ENCODE measurements at places on chromosomes 3 and 15.

DNA sequence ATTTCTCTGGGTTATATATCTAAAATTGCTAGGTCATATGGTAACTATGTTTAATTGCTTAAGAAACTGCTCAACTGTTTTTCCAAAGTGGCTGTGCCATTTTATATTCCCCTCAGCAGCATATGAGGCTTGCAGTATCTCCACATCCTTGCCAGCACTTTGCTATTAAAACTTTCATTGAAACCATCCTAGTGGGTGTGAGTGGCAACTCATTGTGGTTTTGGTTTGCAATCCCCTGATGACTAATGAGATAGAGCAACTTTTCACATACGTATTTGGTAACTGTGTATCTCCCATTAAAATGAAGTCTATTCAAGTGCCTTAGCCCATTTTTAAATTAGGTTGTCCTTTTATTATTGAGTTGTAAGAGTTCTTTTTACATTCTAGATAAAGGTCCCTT, 17.3 kb downstream of the KPNA1 start:
- DNase-seq = peak; percentile 87

DNA sequence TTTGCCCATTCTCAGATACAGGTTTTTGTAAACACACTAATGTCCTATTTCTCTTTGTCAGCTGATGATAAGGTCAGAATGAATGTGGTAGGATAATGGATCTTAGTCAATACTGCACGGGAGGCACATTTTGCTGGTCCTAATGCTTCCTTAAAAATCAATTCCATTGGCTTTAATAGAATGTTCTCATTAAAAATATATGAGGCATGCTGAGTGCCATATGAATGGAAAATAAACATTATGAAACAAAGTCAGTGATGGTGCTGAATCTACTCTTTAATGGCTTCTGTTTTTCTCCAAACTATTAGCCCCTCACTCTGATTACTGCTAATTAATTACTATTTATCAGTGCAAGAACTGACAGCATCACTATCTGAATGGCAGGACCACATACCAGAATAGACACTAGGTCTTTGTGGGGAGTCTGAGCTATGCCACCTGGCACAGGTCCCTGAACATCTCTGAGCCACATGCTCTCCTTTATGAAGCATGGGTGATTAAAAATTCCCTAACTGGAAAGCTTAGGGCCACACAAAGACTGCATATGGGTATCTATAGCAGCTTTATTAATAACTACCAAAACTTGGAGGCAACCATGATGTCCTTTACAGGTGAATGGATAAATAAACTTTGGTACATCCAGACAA, 278.9 kb downstream of the MEX3B start:
- DNase-seq = no peak

DNA sequence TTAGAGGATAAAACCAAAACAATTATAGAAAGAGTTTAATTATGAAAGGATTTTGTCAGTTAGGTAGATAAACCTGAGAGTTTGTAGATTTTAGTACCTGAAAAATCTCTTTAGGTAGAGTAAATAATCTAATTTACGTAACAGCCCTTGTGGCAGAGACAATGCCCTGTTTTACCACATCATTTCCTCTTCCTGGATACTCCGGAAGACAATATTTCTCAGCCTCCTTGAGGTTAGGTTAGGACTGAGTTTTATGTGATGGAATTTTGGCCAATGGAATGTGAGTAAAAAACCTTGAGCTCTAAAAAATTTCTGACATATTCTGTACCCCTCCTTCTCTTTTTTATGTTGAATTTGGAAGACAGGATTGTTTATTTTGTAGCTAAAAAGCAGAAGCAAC, 50.7 kb upstream of the TPRG1 start:
- no peak for DNase-seq

- DNase-seq = no peak
Measured at GRCh38 chr15:97316362-97316761, 644.1 kb upstream of the ARRDC4 start.

DNA sequence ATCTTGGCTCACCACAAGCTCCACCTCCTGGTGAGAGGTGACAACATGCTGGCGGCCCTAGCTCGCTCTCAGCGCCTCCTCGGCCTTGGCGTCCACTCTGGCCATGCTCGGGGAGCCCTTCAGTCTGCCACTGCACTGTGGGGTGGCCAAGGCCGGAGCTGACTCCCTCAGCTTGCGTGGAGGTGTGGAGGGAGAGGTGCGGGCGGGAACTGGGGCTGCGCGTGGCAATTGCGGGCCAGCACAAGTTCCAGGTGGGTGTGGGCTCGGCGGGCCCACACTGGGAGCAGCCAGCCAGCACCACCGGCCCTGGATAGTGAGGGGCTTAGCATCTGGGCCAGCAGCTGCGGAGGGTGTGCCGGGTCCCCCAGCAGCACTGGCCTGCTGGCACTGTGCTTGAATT, 275.7 kb upstream of the P2RY1 start:
- DNase-seq = no peak

- DNase-seq = no peak
Measured at GRCh38 chr3:68408626-68409025, 523.7 kb downstream of the TAFA4 start.

DNA sequence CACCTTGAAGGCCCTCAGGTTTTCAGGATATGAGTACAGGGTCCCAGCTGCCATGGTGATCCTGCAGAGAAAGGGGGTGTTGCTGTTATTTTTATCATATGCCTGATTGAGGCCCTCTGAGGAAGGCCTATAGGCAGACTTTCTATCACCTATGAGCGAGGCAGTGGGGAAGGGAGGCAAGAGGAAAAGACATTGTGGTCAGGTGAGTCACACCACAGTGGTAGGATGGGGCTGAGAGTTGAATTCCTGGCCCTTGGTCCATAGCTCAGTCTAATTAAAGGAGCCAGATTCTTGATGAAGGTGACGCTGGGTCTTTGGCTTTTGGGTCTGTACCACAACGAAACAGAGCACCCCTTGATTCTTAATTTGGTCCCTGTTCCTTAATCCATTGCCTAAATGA, 72.7 kb downstream of the ZNF621 start:
- DNase-seq = no peak

DNA sequence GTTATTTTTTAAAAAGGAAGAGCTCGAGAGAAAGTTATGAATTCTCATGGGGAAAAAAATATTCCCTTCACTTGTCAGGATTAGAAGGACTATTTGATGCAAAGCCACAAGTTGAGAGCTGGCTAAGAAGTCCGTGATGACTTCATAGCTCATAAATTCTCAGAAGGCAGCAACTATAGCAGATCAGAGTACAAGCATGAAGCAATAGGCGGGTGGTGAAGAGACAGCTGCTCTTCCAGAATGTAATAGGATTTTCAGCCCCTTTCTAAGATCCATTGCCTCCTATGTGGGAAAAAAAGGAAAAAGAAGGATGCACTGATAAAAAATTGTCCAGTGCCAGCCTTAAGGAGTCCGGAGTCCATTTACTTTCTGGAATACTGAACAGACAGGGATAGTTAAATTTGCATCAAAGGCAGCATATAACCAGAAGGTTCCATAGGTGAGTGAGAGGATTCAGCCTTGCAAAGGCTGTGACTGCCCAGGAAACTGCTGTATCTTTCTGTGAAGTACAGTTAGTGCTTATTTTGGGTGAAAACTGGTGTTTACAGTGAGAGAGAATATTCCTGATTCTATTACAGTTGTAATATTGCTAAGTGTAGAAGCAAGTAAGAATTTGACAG, 929.5 kb upstream of the ALCAM start:
- no peak for DNase-seq

DNA sequence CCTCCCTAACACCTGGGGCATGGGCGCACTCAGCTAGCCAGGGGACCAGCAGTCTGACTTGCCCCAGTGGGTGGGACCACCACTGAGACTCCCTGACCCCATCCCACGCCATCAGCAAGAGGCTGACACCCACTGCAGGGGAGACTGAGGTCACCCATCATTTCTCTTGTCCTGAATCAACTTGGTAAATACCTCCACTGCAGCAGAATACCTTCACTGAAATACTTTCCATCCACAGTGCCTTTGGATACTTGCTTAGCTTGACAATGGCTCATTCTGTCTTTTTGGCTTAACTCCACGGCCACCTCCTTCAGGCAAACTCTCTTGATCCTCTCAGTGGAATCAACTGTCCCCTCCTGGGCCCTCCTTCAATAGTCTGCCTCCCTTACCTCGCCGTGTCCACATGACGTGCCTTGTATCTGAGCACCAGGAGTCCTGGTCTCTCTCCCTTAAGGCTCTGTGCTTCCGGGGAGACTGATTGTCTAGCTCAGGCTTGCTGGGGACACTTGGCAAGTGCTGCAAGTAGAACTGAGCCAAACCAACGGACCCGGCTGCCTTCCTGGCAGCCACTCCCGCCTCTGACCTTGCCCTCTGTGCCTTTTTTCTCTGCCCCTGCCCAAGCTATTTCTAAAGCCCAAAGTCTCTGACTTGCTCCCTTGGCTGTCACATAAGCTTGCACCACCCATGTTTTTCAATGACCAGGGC, 119.1 kb downstream of the ADCY5 start:
- no peak for DNase-seq

DNA sequence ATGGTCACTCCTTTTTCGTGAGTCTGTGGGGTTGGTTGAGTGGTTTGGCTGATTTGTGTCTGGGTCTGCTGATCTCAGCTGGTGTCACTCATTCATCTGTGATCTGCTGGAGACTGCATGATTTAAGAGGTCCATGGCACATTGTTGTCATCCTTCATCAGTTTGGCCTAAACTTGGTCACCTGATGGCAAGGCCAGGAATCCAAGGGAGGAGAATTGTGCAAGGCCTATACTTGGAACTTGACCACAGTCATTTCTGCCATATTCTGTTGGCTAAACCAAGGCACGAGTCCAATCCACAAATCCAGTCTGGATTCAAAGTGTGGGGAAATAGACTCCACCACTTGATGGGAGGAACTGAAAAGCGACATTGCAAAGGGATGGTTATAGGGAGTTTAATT, 67.6 kb downstream of the CMTM8 start:
- DNase-seq = no peak

- peak; percentile 50 for DNase-seq
Measured at GRCh38 chr3:121545049-121545573, 677 bp downstream of the POLQ start.

DNA sequence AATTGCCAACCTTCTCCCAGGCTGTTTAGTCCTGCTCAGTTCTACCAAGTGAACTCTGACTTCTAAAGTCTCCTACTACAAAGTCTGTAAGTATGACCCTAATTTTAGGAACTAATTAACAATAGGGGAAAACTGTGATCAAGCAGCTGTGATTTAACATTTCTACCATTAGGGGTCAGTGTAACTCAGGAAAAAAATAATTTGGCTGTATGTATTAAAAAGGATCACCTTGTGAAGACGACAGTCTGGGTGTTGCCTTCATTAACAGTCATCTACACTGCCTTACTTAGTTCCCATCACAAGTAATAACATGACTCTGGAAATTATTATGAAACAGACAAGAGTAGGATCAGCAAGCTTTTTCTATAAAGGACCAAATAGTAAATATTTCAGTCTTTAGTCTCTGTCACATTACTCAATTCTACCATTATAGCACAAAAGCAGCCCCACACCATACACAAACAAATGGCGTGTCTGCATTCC, 4.2 kb upstream of the NPHP3 start:
- DNase-seq = peak; percentile 75

GRCh38 chr15:25094519-25094918, 139.7 kb downstream of the SNRPN start:
- no peak for DNase-seq

DNA sequence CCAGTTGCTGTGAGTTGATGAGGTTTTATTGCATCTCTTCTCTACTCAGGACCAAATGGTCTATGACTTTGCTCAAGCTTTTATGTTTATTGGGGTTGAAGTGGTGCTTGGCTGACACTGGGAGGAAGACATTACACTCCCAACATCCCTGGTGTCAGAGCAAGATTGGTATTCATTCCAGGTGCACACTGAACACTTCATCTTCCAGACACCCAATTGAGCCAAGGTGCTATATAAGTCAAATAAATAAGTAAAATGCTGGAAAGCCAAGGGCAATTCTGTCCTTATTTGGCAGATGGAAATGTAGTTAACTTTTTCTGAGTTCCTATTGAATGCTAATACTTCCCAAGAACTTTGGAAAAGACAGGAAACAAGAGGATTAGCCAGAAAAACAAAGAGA, 53.2 kb upstream of the CDV3 start:
- no peak for DNase-seq

DNA sequence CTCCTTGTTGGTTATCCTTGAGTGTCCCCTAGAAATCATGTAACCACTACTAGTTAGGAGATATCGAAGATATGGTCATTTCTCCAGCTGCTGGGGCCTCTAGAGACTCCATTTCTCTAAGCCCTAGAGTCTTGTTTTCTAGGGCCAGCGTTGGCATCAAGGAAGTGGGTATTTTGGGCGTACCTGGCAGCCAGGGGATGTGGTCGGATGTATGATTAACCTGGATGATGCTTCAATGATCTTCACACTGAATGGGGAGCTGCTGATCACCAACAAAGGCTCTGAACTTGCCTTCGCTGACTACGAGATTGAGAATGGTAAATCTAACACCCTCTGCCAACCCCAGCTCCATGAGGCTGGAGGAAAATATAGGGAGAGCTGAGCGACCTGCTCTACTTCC, 325.5 kb downstream of the RYR3 start:
- no peak for DNase-seq

DNA sequence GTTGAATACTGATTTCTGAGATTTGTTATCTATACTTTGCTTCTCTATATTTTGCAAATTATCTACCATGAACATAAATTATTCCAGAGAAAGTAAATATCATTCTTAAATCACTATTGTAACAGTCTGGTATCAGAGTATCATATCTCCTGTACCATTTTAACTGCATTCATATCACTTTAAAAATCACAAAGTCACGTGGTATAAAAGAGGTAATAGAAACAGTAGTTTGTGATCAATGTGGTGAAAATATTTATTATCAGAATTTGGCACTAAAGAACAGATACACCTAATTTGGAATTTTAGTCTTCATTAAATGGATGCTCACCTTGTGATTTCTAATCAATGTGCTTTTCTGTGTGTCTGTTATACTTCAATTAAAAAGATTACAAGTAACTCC, 47.8 kb downstream of the P3H2 start:
- no peak for DNase-seq

GRCh38 chr3:13972679-13973379, 93.0 kb upstream of the WNT7A start:
- no peak for DNase-seq

DNA sequence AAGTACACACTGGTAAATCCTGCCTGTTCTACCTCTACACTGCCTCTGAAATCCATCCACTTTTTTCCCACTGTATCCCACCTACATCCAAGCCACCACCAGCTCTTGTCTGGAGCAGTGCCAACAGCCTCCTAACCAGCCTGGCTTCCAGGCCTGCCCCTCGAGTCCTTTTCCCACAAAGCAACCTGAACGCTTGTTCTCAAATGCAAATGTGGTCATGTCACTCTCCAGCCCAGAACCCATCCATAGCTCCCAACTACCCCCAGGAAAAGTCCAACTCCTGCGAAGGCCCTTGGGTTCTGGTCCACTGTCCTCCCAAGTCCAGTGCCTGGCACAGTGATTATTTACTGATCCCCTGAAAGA, 83.8 kb downstream of the SEMA5B start:
- no peak for DNase-seq

GRCh38 chr3:15324379-15324808, 8.0 kb downstream of the SH3BP5 start:
- no peak for DNase-seq

- DNase-seq = no peak
Measured at GRCh38 chr3:64593350-64593749, 94.5 kb downstream of the ADAMTS9 start.

Data from hematopoietic multipotent progenitor cell treated with erythropoietin and hydrocortisone succinate and interleukin-3 and kit ligand, for 8 days (in vitro differentiated cells).